ENCODE measurements at places on chromosomes 6 and 20.

GRCh38 chr6:151096255-151096612 is 143.5 kb upstream of the AKAP12 start:
- no peak for DNase-seq

GRCh38 chr6:52149076-52149475 is 37.1 kb upstream of the IL17A start:
- no peak for DNase-seq

GRCh38 chr6:9614778-9615177 is 800.1 kb downstream of the TFAP2A start:
- DNase-seq, result no peak

- DNase-seq, result peak; percentile 51
These were observed 137.7 kb upstream of the HEY2 start for GRCh38 chr6:125611573-125612344.

DNA sequence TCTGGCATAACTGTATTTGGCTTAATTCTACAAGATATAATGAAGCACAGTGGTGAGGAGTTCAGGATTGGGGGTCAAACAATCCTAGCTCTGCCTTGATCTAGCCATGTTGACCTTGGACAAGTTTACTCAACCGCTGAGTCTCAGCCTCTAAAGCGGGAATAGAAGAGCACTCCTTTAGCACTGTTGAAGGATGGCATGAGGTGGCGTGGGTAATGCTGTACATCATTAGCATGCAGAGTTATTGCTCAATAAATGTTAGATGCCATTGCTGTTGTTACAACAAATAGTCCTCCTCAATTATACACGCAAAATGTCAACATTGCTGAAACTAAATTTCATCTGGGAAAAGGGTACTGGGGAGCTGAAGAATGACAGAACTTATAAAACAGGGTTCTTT is 78.6 kb downstream of the KIF13A start:
- DNase-seq, result no peak

DNA sequence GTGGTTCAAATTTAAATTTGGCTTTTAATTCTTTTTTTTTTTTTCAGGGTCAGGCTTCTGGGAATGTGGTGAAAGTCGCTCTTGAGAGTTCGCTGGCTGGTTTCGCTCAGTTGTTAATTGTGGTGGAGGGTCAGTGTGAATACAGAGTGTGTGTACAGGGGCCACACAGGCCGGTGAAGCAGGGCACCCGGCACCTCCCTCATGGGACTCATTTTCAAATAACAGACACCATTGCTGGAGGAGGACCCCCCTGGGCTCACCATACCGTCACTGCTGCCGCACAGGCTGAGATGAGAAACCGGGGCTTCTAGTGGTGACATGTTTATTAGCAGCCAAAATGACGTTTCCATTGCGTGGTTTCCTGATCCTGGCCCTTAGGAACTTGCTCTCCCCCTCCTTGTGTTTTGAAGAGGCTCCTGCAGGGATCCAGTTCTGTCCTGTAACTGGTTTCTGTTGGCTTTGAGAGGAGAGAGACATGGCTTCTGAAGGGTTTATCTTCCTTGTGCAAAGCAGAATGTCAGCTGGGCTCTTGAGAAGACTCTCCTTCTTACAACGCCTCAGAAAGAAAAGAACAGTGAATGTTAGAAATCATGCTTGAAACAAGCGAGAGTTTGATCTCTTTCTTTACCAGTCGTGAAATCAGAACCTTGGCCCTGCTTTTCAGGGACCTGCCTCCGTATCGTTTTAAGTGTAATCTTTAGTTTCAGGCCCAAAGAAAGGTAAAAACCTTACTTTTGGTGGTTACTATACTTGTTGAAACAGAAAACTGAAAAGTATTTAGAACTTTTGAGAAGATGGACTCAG is 37.8 kb downstream of the DUSP22 start:
- peak; percentile 54 for DNase-seq

- DNase-seq, result no peak
These were observed 161.7 kb downstream of the BMP7 start for GRCh38 chr20:57104651-57105204.

GRCh38 chr6:163415620-163416556 is 1.4 kb downstream of the QKI start:
- peak; percentile 79 for DNase-seq

GRCh38 chr6:33935439-33936080 is 131.8 kb upstream of the MLN start:
- no peak for DNase-seq

DNA sequence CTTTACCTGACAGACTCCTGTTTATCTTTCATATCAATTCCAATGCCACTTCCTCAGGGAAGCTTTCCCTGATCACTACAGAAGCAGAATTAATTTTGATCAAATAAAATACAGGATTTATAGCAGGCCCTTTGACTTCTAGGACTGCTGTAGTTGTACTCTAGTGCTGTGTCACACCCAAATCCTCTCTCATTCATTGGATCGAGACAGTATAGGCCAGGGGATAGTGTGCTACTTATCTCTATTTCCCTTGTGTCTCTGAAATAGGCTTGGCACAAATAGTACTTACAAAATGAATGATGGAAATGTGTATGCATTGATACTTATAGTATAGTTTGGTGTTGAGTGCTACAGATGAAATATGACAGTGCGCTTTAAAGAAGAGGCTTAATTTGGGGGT is 19.8 kb downstream of the RALY start:
- no peak for DNase-seq

- no peak for DNase-seq
These were observed 6.7 kb downstream of the TGM3 start for GRCh38 chr20:2302384-2303060.

Data from left hindlimb (tissue), 1 donor.